ENCODE measurements at places on chromosomes 2 and 18. TPM values are rescaled to one million over a fixed set of nuclear protein-coding genes. Genes with fewer than 3 reads are reported as not detected.
A peak's percentile ranks its signal among the peaks of the same experiment; 100 is the strongest.

GRCh38 chr18:49849331-49850217 lies 36.2 kb upstream of the ACAA2 start:
- peak; percentile 87 for DNase-seq
- peak overlapping the region; percentile 90 for H3K27ac ChIP-seq
- H3K27me3 ChIP-seq: no peaks in the 10 kb centered on the region
- H3K4me1 ChIP-seq: peaks cover 17% of the 10 kb centered on the region

DNA sequence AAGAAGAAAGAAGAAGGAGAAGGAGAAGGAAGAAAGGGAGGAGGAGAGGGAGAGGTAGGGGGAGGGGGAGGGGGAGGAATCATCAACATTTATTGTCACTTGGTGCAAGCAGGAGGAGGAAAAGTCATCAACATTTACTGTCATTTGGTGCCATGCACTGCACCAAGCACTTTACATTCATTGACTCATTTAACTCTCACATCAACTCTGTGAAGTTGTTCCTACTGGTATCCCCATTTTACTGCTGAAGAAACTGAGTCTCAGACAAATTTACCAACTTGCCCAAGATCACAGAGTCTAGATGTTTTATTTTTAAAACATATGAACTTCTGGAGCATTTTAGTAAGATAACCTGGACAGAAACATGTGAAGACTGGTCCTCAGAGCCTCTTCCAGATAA lies 46.7 kb upstream of the NEB start:
- H3K4me1 ChIP-seq: no peaks in the 10 kb centered on the region
- H3K27me3 ChIP-seq: no peaks in the 10 kb centered on the region
- H3K4me3 ChIP-seq: no peak overlapping the region
- H3K27ac ChIP-seq: no peak overlapping the region

DNA sequence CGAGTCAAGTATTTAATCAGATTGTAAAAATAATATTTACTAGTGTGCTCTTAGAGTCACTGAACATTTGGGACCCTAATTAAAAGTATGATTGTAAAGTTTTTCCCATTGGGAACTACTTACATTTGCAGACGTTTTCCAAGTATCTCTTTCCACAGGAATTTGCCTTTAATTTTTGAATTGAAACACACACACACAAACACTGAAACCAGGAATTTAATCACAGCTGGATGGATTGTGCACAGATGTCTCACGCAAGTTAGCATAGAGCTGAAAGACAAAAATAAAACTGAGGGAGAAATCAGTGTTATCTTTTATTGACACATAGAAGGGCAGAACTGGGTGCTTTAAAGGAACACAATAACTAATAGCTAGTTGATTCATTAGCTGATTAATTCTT lies 230.7 kb downstream of the RND3 start:
- H3K27ac ChIP-seq: no peak overlapping the region
- no peaks in the 10 kb centered on the region for H3K27me3 ChIP-seq
- H3K36me3 ChIP-seq: no peaks in the 10 kb centered on the region
- H3K4me1 ChIP-seq: peaks cover 6% of the 10 kb centered on the region

DNA sequence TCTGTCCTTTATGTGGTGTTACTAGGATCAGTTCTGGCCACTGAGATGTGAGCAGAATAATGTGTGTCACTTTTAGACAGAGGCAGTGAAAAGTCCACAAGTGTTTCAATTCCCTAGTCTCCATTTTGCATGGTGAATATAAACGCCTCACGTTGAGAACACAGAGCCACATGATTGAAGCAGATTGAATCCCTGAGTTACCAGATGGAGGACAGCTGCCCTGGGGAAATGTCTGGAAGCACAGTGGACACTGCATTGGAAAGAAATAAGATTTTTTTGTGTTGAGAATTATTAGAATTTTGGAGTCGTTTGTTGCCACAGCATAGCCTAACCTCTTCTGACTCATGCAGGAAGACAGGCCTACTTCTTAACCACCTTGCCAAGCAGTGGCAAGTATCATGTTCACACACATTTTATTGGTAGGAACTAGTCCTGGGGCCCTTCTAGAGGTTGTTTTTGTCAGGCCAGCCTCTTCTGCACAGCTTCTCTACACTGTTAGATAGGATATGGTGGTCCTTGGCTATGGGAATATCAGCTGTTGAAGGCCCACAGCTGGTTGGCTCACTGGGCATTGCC lies 188.6 kb downstream of the TMEM182 start:
- peak; percentile 37 for DNase-seq
- no peaks in the 10 kb centered on the region for H3K4me1 ChIP-seq
- no peaks in the 10 kb centered on the region for H3K36me3 ChIP-seq
- no peak overlapping the region for H3K4me3 ChIP-seq
- no peak overlapping the region for H3K27ac ChIP-seq

DNA sequence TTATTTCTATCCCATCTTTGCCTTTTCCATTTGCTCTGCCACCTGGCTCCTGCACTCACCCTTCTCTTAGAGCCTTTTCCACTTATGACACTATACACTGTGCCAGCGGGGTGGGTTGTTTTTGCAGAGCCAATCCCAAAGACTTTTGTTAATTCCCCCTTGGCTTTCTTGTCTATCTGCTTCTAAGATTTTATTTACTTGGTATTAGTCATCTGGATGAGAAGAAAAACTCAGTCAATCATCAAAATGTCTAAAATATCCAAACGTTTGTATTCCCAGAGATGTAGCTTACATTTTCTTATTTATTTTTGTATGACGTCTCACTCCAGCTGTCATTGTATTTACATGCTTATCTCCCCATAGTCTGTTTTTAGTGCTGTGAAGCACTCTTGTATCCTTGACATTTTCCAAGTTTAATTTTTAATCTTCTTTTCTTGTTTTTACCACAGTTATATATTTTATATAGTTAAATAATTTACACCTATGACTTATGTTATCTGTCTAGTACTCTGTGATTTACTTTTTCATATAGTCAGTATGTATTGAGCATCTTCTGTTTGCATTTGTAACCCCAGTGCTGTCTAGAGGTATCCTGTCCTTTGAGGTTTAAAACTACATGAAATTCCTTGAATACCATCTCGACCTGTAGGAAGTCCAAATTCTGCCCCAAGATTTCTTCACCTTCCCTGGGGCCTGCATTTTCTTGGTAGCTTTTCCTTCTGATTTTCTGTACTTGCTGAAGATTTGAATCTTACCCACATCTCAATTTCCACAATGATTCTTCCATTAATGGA lies 55.1 kb downstream of the COL4A3 start:
- no peaks in the 10 kb centered on the region for H3K36me3 ChIP-seq
- DNase-seq: peak; percentile 59
- H3K27me3 ChIP-seq: no peaks in the 10 kb centered on the region
- H3K4me1 ChIP-seq: no peaks in the 10 kb centered on the region

- H3K27ac ChIP-seq: no peak overlapping the region
- DNase-seq: peak; percentile 30
- no peaks in the 10 kb centered on the region for H3K27me3 ChIP-seq
- H3K36me3 ChIP-seq: no peaks in the 10 kb centered on the region
- H3K4me1 ChIP-seq: peaks cover 19% of the 10 kb centered on the region
These were observed 81.7 kb downstream of the SDC1 start for GRCh38 chr2:20143263-20143662.

DNA sequence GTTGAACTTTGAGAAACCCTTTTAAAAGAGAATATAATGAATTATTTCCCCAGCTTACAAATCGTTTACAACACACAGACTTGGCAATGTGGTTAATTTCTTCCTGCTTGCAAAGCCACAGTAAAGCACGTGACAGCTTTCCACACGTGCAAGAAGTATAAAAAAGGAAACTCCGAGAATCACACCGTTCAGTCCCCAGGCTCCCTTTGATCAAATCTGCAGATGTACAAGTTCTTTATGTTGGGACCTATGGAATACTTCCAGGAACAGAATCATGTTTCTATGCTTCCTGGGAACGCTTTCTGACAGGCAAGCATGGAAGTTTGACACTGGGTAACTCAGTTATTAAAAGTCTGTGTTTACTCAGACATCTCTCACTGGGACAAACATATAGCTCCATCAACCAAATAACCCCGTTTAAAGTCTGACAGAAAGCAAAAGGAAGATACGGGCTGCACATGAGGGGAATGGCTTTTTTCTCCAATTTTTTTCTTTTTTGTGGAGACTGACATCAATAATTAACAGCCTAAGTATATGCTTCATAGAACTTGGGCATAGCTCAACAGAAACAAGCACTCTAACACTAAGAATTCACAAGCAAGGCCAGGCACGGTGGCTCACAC lies 134.8 kb downstream of the EIPR1 start:
- H3K27ac ChIP-seq: no peak overlapping the region
- H3K36me3 ChIP-seq: no peaks in the 10 kb centered on the region

DNA sequence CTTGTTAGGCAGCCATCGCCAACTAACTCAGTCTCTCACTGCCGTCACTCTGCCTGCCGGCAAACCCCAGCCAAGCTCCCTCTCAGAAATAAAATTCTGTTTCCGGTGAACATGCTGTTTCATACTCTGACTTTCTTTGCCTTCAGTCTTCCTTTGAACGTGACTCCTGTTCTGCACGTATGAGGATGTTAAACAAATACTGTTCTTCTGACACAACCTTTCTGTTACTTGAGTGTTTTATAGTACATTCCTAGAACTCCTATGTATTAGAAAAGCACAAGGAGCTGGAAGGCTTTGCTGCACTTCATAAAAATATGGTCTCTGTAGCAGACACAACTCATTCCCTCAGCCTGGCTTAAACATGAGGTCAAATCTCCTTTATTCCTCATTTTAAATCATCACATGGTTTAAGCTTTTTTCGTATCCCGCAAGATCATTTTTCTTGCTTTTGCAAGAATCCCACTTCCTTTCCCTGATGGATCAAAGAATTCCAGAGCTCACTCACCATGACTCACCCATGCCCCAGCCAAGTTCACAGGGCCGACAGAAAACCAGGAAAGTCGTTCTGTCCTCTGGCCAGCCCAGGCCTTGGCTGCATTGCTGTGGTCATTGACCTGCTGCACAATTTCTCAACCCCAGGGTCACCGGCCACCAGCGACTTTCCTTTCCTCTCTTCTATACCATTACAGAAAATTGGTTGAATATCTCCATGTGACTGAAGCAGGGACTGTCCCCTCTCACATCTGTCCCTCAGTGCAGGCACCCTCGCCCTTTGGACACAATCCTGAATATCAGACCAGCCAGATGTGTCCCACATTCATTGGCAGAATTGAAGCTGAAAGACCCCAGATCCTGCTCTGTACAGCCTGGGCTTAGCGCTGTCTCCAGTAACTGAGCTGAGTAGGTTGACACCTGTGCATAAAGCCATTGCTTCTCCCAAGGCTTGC lies 183.1 kb upstream of the ARL4C start:
- peaks cover 58% of the 10 kb centered on the region for H3K4me1 ChIP-seq
- peak overlapping the region; percentile 89 for H3K27ac ChIP-seq
- H3K36me3 ChIP-seq: no peaks in the 10 kb centered on the region

DNA sequence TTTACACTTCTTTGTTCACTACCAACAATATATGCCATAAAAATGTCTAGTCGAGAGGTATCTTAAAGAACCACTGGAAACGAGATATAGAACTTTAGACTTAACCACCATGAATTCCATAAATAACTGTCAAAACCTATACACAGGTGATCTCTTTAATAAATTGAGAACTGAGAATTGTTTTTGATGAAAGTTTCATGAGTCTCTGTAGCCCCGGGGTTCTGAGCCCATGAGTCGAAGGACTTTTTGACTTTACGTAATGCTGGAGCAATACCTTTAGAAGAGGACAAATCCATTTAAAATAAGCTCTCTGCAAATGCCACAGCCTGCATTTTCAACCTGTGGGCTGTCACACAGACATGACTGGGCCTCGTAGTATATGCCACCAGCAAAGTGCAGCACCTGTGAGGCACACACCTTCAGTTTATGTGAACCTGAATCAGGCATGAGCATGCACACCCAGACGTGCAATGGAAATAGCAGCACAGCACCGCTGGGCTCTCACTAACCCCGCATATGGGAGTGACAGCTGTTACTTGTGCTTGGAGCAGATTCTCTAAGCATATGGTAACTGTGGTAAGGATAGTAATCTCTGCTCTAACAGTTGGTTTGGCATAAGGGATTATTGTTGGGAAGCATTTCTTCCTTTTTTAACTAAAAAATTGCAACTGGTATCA lies 383.2 kb downstream of the SOCS6 start:
- DNase-seq: no peak
- no peak overlapping the region for H3K4me3 ChIP-seq
- no peak overlapping the region for H3K27ac ChIP-seq
- H3K4me1 ChIP-seq: no peaks in the 10 kb centered on the region
- H3K36me3 ChIP-seq: no peaks in the 10 kb centered on the region

- DNase-seq: no peak
- no peak overlapping the region for H3K27ac ChIP-seq
- H3K27me3 ChIP-seq: peaks cover 69% of the 10 kb centered on the region
- H3K36me3 ChIP-seq: no peaks in the 10 kb centered on the region
- no peak overlapping the region for H3K4me3 ChIP-seq
These were observed 1.1 kb downstream of the GREB1 start for GRCh38 chr2:11534746-11535484.

DNA sequence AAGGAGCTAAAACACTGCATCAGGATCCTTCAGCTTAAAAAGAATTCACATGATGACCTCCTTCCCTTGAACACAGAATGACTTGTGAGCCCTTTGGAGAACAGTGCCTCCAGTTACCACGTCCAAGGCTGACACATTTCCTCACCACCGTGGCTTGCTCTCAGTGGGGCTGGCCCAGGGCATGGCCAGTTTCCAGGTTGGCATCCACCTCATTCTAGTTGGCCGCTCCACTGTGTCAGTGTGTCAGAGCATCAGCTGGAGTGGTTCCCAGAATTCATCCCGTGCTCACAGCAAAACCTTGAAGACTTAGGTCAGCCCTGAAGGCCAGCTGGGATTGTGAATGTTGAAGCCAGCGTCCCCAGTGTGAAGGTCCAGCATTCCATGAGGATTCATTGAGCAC lies 158.5 kb downstream of the INSIG2 start:
- no peaks in the 10 kb centered on the region for H3K27me3 ChIP-seq
- peaks cover 57% of the 10 kb centered on the region for H3K4me1 ChIP-seq
- H3K4me3 ChIP-seq: no peak overlapping the region
- H3K36me3 ChIP-seq: no peaks in the 10 kb centered on the region

DNA sequence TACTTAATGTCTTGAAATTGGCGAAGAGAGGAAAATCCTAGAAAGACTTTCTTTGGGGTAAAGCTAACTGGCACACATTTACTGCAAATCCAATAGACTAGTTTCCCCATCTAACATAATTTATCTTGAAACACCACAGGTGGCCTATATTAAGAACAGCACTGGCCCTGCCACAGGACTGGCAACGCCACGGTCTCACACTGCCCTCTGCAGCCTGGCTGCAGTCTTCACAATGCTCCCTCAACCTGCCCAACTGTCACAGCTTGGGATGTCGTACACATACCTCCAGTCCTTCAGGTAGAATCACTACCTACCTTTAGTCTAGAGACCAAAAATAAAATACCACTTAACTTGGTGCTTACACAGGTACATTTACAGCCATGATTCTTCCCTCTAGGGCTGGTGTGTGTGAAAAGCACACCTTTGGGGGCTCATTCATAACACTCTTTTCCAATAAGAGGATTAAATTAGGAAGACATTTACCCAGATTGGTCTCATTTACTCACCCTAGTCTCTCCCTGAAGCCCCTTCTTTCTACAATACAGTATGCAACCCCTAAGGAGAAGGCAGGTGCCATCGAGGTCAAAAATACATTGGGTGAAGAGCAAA lies 222.2 kb downstream of the C1D start:
- H3K4me3 ChIP-seq: no peak overlapping the region
- peaks cover 9% of the 10 kb centered on the region for H3K4me1 ChIP-seq
- peak; percentile 84 for DNase-seq
- H3K27me3 ChIP-seq: no peaks in the 10 kb centered on the region
- H3K36me3 ChIP-seq: no peaks in the 10 kb centered on the region
- H3K27ac ChIP-seq: no peak overlapping the region

STPG4 gene
- not detected for total RNA-seq

INHBB gene
- total RNA-seq: 269 TPM

LRP2 gene
- total RNA-seq: not detected

FEV gene
- 0.07 TPM for total RNA-seq

SERPINB2 gene
- total RNA-seq: 9.9 TPM
